A549 treated with ZK216348 at 1 μM for 4 hours (cell line): ENCODE measurements at places on chromosomes 1 and 21. TPM values are rescaled to one million over a fixed set of nuclear protein-coding genes. Genes with fewer than 3 reads are reported as not detected.

The CLEC20A gene
- not detected in 5 replicates for total RNA-seq

The ELAPOR1 gene
- total RNA-seq: 0.38 to 0.87 TPM (median 0.52 TPM) in 5 replicates

The RGS18 gene
- total RNA-seq: not detected in 5 replicates

The DNAJC11 gene
- 33.9 to 36.2 TPM (median 35.3 TPM) in 5 replicates for total RNA-seq

The SYNJ1 gene
- 2.1 to 4.2 TPM (median 2.8 TPM) in 5 replicates for total RNA-seq

The AMY1C gene
- total RNA-seq: not detected in 5 replicates

The COL11A1 gene
- total RNA-seq: 0.97 to 3.5 TPM (median 2.6 TPM) in 5 replicates

The DMRTA2 gene
- 0.09 to 0.22 TPM (median 0.18 TPM) in 5 replicates for total RNA-seq

The C1orf185 gene
- not detected in 5 replicates for total RNA-seq

The PADI2 gene
- 1.1 to 1.3 TPM (median 1.1 TPM) in 5 replicates for total RNA-seq

The ATP6V1G3 gene
- not detected in 5 replicates for total RNA-seq

The AMY2A gene
- total RNA-seq: not detected in 5 replicates

The HJV gene
- total RNA-seq: not detected in 5 replicates

The SLC44A3 gene
- 1.3 to 2.5 TPM (median 1.6 TPM) in 5 replicates for total RNA-seq

The C4BPA gene
- total RNA-seq: 0.33 to 0.86 TPM (median 0.78 TPM) in 5 replicates

The MIS18A gene
- total RNA-seq: 11.9 to 16.7 TPM (median 16.2 TPM) in 5 replicates

The FHAD1 gene
- 0.66 to 1.6 TPM (median 0.86 TPM) in 5 replicates for total RNA-seq

The CLDN17 gene
- not detected in 5 replicates for total RNA-seq
